ENCODE measurements at places on chromosomes 1 and 21.

DNA sequence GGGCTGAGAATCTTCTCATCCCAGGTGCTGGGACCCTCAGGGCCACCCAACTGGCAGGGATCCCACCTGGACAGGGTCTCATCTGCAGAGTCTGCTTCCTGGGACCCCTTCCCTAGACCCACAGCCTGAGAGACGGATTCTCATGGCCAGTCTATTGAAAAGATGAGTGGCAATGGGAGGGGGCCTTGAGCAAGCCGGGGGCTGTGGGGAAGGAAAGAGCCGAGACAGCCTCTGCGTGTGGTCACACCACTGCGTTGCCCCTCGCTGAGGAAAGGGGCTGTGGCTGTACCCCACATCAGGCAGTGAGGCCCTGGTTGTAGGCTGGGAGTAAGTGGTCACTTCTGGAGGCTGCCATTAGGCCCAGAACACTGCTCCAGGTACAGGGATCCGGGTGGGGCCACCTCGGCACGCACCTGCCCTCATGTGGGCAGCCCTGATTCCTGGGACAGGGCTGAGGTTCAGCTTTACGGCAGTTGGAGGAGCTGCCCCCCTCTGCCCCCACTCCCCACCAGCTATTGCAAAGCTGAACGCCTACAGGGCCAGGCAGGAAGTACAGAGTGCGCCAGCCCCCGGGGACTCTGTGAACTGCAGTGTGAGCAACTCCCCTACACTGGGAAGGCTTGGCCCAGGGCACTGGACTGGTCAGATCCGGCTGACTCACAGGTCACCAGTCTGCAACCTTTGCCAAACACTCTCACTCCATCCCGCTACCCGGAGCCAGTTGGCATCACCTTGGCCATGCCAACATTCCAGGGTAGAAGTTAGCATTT lies 106.9 kb downstream of the RIPK4 start:
- no peak for DNase-seq

GRCh38 chr1:77542813-77543420 lies 139.5 kb downstream of the ZZZ3 start:
- no peak for DNase-seq

DNA sequence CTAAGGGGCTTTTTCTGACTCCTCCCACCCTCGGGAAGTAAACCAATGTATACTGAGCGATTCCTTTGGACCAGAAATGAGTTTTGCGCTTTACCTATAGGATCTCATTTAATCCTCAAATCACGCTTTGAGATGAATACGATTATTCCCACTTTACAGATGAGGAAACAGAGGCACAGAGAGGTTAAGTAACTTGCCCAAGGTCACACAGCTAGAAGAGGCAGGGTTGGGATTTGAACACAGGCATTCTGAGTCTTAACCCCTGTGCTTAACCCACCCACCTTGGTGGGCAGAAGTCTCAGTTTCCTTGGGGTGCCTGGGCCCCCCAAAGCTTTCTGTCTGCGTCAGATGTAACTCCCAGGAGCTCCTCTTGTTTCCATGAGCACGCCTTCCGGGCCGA lies 85.8 kb upstream of the ACTL8 start:
- no peak for DNase-seq

GRCh38 chr21:35400233-35400939 lies 351.3 kb upstream of the RUNX1 start:
- peak; percentile 15 for DNase-seq

- peak; percentile 55 for DNase-seq
Observed at GRCh38 chr21:33419538-33420123, 16.4 kb downstream of the IFNGR2 start.

- DNase-seq: peak; percentile 35
Observed at GRCh38 chr1:94335950-94336349, 82.2 kb upstream of the ABCD3 start.

GRCh38 chr1:19312782-19313635 lies 883 bp downstream of the SLC66A1 start:
- DNase-seq: no peak

DNA sequence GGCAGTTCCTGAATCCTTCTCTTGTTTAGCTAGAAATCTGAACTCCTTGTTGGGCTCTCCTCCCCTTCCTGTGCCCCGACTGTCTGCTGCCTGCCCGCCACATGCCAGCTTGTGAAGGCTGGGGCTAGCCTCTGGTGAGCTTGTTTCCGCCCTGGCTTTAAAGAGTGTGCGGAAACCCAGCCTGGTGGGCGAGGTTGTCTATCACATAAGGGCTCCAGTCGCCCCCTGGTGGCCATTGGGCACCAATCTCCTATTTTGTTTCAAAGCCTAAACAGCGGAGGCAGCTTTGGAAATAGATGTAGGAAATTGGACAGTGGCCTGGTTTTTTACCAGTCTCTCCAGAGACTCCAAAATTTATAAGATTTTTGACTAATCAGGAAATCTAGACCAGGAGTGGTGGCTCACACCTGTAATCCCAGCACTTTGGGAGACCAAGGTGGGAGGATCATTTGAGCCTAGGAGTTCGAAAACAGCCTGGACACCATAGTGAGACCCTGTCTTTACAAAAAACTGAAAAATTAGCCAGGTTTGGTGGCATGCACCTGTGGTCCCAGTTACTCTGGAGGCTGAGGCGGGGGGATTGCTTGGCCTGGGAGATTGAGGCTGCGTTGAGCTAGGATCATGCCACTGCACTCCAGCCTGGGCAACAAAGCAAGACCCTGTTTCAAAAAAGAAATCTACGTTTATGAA lies 9.8 kb downstream of the ATP8B2 start:
- DNase-seq: peak; percentile 85

DNA sequence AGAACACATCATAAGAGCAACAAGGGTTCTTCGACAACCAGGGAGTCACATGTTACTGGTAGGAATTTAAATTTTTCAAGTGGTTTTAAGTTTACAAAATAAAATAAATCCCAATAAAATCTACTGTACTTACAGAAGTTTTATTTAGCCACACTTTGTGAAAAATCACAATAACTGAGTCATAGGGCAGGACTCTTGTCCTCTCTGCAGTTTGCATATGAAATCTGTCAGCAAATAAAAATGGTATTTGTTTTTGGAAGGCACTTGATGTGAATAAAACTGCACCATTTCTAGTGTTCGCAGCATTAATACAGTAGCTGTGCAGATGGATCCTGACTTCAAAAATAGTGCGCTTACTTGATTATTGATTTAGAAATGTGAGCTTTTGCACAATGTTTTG lies 150.4 kb downstream of the LBR start:
- DNase-seq: no peak

- DNase-seq: peak; percentile 88
Observed at GRCh38 chr1:27366113-27366410, 699 bp downstream of the MAP3K6 start.

DNA sequence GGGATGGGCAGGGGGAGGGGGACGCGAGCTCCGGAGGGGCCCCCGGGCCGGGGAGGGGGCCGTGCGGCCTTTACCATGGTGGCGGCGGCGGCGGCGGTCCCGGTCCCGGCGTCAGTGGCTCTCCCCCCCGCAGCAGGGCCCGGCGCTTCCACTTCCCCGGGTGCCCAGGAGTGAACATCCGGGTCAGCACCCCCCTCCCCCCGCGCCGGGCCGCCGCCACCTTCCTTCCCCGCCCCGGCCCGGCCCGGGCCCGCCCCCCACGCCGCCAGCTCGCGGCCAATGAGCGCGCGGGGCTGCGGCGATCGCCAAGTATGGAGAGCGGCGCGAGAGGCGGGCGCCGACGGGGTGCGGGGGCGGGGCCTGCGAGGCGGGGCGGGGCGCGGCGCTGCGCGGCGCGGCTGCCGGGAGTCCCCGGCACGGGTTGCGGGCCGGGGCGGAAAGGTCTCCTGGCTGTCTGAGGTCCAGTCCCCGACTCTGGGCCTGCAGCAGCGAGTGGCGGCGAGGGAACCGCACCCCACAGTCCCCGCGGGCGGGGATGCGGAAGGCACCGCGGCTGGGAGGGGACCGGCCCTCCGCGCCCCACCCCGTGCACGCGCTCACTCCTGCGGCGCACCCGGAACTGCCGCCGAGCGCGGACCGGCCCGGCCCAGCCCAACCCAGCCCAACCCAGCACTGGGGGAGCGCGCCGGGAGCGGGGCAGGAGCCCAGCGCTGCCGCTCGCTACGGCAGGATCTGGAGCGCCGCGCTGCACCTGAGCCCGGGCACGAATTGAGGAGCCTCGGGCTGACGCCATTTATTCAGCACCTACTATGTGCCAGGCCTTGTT lies at the start of gene CAPZB:
TSS of gene CAPZB (minus strand) at position 178 of the 826 bp plus-strand sequence. CDS start at position 77, 101 bp downstream.
- peak; percentile 98 for DNase-seq

GRCh38 chr1:47883963-47884362 lies 113.2 kb downstream of the TRABD2B start:
- no peak for DNase-seq

GRCh38 chr1:75492011-75492410 lies 118.9 kb downstream of the SLC44A5 start:
- no peak for DNase-seq

GRCh38 chr1:153773096-153773921 lies 1.9 kb upstream of the SLC27A3 start:
- no peak for DNase-seq

- DNase-seq: peak; percentile 76
Observed at GRCh38 chr1:54857746-54858561, 29.0 kb downstream of the DHCR24 start.

- no peak for DNase-seq
Observed at GRCh38 chr1:43074244-43074643, 97.8 kb downstream of the EBNA1BP2 start.

DNA sequence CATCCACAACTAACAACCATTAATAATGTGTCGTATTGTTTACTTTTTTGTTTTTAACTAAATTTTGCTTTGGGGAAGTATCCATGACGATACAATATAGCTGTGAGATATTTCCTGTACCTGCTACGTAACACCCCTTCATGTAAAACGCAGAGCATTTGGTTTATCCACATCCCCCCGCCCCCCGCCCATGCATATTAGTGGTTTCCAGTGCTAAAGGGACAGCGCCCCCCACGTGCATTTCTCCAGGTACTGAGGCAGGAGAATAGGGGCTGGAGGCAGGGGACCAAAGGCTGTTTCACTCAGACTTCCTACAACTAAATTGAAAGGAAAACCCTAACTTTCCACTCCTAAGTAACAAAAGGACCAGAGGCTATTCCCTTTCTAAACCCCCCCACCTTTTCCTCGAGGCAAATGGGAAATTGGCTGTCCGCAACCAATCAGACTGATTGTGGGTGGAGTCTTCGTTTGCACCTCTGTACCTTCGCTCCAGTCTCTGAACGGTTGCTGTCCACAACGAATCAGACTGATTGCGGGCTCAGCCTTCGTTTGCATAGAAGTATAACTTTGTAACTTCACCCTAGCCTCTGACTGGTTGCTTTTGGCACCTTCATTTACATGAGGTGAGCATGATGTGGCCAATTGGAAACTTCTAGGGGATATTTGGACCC lies 12.2 kb upstream of the RIPK4 start:
- DNase-seq: no peak

GRCh38 chr1:202135221-202135721 lies 9.3 kb downstream of the ARL8A start:
- peak; percentile 93 for DNase-seq

GRCh38 chr1:28157894-28158293 lies 18.6 kb downstream of the PTAFR start:
- no peak for DNase-seq

DNA sequence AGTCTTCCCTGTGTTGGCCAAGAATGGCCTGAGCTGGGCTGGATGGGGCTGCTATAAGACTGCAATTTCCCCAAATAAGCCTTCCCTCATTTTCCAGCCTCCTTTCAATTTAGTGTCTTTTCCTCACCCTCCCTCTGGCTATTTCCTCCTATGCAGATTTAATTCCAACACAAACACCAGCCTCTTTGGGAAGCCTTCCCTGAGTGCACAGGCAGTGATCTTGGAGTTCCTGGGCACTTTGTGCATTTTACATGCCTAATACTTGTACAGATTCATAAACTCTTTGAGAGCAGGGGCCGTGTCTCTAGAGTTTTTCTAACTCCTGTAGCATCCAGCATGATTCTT lies 91.1 kb upstream of the TLR5 start:
- DNase-seq: no peak

- DNase-seq: no peak
Observed at GRCh38 chr1:44359234-44359935, 4.3 kb upstream of the ERI3 start.

DNA sequence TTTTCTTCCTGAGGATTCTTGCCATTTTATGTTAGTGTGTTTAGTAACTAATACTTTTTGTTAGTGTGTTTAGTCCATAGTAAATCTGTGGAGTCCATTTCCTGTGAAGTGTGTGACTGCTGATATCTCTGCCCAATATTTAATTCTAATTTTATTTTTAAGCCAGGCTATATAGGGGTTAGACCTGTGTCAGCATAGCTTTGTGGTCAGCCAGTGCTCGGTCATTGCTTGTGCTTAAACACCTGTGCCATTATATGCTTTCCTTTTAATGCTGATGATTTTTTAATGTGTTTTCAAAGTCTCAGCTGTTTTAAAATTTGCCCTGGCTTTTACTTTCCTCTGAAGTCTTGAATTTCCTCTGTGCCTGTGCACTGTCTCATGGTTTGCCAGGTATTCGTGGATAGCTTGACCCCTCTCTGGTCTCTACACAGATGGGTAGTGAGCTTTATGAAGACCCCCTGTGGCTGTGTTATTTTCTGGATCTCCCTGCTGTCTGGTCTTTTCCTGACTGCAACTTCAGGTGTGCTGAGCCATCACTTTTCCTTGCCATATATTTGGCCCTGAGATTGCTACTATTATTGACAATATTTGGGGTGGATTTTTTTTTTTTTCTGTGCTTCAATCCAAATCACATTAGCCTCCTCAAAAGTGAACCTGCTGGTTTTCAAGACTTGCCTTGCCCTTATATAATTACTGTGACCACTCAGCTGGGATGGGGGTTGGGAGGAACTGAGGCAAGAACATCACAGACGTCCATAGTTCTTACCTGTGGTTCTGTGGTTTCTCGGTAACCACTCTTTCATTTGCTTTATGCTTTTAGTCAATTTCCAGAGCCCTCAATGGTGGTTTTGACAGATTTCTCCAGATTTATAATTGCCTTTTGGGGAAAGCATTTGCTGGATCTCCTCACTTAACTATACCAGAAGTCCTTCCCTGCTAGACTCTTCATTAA lies 59.6 kb downstream of the RPS6KC1 start:
- DNase-seq: no peak

GRCh38 chr1:62230718-62231117 lies 36.1 kb downstream of the L1TD1 start:
- DNase-seq: no peak
